Fibroblast of lung (primary cell): ENCODE measurements at places on chromosomes 7 and 10.

GRCh38 chr7:95794917-95795515 lies 22.7 kb downstream of the DYNC1I1 start:
- DNase-seq: peak; percentile 14

GRCh38 chr7:156156734-156157408 lies 344.6 kb upstream of the SHH start:
- peak; percentile 11 for DNase-seq

DNA sequence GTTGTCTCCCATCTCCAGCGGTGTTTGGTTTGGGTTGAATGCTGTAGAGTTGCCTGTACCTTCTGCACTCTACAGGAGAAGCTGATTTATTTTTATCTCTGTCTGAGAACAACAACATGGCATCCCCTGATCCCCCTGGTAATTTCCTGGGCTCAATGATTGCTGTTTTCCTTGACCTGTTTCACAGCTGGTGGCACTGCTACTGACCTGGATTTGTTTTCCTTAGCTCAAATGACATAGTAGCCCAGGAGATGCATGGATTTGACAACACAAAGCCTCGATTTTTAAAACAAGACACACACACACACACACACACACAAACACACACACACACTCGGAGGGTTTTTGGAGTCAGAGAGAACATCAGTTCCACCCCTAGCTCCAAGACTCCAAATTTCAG lies 301.6 kb downstream of the NRG3 start:
- no peak for DNase-seq

DNA sequence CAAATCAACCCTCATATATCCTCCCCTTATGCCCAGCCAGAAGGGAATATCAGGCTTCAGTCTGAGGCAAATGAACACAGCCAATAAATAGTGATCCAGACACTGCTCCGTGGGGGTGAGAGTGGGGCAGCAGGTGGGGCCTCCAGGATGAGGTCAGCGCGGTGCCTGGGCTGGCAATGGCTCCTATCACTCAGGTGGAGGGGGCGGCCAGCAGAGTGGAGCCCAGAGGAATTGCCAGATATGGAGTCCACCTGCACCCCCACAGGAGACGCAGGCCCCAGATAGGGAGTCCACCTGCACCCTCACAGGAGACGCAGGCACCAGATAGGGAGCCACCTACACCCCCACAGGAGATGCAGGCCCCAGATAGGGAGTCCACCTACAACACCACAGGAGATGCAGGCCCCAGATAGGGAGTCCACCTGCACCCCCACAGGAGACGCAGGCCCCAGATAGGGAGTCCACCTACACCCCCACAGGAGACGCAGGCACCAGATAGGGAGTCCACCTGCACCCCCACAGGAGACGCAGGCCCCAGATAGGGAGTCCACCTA lies 78.0 kb upstream of the PPP2R2D start:
- no peak for DNase-seq

DNA sequence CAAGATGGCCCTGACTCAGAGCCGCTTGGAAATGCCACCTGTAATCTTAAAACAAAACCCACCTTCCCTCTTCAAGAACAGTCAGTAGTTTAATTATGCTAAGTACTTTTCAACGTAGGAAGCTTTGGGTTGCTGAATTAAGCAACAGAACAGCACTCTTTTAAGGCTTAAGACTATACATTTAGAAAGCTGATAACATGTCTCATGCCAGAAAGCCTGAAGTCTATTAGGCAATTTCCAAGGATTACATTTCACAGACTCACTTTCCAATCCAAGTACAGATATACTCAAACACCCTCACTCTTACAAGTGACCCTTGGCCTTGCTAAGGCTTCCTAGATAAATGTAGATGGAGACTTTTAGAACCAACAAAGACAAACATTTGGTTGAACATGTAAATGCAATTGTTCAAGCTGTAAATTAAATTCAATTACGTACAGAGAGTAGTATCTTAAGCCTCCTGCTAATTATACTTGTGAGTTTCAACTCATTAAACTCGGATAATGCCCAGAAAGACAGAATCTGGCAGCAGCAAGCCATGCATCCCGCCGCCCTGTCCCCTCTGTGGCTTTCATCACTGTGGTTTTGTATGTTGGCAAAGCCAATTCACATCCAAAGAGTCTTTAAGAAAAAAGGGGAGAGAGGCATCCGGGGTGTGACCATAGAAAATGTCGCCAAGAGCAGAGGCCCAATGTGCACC lies 283.1 kb upstream of the NRP1 start:
- DNase-seq: no peak

GRCh38 chr7:77800158-77800557 lies 1.6 kb downstream of the PHTF2 start:
- no peak for DNase-seq
